ENCODE measurements at places on chromosomes 4 and X.

GRCh38 chrX:116490104-116490503 lies 27.3 kb upstream of the CT83 start:
- DNase-seq = no peak

DNA sequence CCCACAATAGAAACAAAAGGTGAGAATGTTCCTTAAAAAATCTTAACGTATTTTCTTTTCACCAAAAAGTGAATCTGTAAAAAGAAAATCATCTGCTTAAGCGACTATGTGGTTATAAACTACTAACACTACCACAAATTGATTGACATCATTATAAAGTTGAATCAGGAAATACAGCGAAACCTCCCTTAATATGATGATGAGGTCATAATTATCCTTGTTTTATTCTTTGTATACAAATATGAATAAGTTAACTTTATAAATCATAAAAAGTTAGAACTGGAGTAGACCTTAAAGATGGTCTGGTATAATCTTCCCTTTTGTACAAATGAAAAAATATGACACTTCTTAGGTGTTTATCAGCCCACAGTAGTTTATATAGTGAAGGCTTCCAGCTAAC lies 35.6 kb downstream of the NFKB1 start:
- no peak for DNase-seq

- no peak for DNase-seq
These were observed 65.7 kb downstream of the FREM3 start for GRCh38 chr4:143634763-143635162.

DNA sequence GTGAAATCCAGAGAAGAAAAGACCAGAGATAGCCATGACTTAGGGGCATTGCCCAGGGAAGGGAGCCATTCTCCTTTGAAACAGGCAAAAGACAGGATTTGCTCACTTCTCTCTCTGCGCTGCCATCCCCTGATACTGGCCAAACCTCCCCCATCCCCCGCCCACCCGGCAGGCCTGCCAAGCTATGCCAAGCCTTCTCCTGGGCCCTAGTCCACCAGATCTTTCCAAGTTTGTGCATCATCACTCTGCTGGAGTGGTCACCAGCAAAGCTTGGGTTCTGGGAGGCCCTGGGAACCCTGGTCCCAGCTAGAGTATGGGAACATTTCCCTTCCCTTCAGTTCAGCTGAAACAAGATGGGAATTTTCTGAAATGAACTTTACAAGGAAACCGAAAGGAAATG lies 18.4 kb downstream of the EFNB1 start:
- no peak for DNase-seq

DNA sequence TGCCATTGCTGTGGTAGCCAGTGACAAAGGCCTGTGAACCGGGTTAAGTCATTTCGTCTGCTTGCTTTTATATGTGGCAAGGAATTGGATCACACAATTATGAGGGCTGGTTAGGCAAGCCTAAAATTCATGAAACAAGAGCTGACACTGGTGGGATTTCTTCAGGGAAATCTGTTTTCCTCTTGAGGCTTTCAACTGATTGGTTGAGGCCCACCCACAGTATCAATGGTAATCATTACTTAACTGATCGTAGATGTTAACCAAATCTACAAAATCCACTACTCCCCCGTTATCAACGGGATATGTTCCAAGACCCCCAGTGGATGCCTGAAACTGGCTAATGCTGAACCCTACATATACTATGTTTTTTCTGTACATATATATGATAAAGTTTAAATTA lies 13.0 kb downstream of the RBMX2 start:
- DNase-seq = no peak

DNA sequence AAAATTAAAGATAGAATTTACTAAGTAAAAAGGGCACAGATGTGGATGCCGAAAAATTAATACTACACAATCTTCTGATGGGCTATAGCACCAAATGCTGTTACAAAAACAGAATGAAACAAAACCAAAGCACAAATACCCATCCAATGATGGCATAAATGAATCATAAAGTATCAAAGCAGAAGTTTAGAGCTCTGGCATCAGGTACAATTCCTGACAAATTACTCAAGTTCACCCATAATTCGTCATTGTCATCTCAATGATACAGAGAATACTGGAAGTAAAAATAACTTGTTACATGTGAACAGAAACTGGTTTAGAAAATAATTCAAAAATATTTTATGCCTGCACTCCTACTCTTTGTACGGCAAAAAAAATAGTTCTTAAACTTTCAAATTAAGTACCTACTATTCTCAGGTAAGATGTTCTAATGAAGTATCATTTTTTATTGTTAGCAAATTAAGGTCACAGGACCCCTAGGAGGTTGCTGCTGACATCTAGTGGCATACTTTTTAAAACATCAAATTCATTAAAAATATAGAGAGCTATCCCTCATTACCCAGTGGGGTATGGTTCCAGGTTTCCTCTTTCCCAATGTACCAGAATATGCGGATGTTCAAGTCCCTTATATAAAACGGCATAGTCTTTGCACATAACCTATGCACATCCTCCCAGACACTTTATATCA lies 126.1 kb downstream of the INPP4B start:
- DNase-seq = no peak

GRCh38 chr4:121684561-121684960 lies 12.2 kb downstream of the ANXA5 start:
- DNase-seq = no peak

DNA sequence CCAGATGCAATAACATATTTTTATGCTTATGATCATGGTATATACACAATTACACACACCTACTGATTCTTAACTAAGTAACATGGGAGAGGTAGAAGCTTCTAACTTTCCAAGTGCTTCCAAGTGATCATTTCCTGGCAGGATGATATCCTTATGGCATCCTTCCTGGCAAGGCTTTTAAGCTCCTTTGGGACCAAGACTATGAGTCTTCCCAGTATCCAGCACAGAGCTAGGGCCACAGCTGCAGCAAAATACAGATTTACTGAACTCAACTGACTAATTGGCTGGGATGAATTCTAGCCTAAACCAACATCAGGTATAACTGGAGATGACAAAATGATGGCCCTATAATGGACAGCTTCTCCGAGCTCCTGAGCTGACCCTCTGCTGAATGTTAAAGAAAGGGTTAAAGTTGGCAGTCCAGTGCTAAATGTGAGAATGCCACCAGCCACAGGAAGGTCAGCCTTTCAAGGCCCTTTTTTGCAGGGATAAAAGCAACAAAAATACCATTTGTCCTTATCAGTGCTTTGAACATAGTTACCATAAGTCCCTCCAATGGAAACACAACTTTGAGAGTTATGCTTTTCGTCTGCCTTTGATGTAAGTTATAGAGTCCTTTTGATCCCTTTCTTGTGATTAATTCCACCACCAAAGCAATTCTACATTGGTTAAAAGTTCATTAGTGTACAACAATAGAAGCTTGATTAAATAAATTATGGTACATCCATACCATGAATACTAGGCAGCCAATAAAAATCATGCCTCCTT lies 73.4 kb downstream of the MGST2 start:
- no peak for DNase-seq

- no peak for DNase-seq
These were observed 2.3 kb upstream of the CYTL1 start for GRCh38 chr4:5021546-5021945.

DNA sequence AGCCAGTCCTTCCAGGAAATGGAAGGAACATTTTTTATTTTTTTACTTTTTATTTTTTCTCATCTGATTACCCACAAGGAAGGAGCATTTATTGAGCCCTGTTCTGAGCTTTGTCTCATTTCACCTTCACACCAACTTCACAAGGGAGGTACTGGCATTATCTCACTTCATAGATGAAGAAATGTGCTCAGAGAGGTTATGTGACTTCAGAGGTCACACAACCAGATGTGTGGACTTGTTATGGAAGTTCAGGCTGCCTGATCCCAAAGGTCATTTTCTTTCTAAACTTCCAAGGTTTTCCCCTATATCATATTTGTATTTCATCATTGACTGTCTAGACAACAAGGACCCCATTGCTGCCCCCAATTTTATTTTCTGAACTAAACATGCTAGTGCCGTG lies 160.3 kb downstream of the DCLK2 start:
- DNase-seq = no peak

DNA sequence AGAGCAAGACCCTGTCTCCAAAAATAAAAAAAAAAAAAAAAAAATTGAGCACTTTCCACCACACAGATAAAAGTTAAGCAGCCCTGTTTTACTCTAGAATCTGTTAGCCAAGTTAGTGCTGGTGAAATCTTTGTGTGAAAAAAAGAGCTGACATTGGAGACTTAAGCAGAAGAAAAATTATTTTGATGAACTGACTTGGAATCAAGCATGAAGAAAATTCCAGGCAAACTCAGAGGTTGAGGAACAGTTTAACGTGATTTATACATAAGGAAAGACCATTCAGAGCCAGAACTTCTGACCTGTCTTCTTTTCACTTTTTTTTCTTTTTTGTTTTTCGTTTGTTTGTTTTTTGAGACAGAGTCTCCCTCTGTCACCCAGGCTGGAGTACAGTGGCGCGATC lies 79.6 kb upstream of the RBPJ start:
- no peak for DNase-seq

DNA sequence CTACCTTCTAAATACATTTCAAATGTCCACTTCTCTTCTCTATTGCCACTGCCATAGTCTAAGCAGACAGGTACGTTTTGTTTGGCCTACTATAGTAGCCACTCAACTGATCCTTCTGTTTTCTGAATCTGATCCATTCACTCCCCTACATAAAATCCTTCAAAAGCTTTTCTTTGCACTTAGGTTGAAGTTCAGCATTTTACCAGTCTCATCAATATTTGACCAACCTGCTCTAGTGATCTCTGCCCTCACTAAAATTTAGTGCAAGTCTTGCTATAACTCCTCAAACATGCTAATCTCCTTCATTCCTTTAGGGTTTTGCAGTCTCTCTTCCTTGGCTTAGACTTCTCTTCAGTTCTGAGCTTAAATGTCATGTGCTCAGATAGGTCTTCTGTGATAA lies 33.4 kb downstream of the EGF start:
- DNase-seq = no peak

GRCh38 chr4:18020145-18020670 lies 1.3 kb downstream of the LCORL start:
- DNase-seq = no peak

- DNase-seq = no peak
These were observed 3.2 kb downstream of the IRAK1 start for GRCh38 chrX:154016366-154017076.

DNA sequence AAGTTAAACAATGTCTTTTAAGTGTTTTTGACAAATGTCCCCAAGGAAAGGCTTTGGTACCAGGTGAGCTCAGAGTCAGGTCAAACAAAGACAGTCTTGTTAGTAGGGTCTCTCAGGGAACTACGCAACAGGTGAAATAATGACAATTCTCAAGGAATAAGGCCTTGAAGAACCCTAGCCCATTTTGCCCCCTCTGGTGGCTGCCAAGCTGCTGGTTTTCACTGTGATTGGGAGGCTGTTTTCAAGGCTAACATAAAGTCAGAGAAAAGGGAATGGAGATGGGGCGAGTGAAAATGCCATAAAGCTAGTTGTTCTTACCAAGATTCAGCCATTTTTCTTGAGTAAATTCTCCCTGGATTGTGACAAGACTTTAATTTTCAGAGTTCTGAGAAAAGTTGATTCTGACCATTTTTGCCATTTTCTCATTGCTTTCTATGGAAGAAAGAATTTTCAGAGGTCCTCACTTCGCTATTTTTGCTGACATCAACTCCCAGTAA lies 58.7 kb downstream of the RWDD4 start:
- no peak for DNase-seq

DNA sequence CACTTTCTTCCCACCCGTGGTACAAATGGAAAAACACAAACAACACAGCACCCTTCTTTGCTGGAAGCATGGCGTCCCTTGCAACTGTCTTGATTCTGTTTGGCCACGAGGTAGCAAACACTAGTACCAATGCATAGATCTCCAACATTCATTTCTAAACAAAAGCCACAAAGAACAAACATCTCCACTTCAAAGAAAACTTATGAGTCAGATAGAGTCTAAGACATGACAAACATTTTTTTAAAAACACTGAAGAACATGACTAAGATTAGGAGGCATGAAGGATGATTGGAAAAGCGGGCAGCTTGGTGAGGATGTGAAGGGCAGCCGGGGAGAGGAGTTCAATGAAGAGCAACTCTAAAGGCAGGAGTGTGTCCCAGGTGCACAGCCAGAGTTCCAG lies 197.6 kb upstream of the FAM9B start:
- DNase-seq = no peak
